ENCODE measurements at places on chromosomes 6 and 20.

- DNase-seq: peak; percentile 32
These were observed 42.8 kb upstream of the DSE start for GRCh38 chr6:116327803-116328527.

DNA sequence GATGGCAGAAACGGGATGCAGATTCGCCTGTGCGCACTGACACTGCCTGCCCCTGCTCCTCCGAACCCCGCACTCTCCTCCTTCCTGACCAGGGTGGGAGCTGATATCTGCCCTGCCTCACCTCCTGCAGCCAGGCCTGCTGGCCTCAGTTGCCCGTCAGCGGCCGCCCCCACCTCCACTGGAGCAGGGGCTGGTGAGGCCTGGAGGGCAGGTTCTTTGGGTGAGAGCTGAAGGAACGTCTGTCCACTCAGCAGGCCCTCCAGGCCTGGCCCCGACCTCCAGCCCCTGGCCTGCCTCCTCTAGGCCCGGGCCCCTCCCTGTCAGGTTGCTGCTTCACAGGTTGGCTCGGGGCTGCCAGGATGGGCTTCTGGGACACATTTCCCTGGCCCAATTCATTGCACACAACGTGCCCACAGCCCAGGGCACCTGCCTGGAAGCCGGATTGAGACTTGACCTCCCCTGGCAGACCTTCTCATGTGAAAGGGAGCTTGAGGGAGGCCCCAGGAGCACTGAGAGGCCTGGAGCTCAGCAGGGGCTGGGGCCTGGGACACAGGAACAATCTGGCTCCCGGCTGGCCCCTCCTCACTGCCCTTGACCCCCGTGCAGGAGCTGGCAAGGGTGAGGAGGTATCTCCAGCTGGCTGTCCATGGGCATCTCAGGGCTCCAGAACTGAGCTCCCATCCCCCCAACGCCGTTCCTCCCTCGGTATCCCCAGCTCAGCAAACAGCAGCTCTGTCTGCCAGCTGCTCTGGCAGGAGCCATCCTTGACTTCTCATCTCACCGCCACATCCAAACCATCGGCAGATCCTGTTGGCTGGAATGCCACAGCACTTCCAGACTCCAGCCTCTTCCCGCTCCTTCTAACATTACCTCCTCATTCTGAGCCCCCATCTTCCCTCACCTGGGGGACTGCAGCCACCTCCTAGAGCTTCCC lies 39.5 kb downstream of the SPDEF start:
- DNase-seq: no peak

GRCh38 chr6:16238963-16239797 lies 793 bp downstream of the GMPR start:
- no peak for DNase-seq

DNA sequence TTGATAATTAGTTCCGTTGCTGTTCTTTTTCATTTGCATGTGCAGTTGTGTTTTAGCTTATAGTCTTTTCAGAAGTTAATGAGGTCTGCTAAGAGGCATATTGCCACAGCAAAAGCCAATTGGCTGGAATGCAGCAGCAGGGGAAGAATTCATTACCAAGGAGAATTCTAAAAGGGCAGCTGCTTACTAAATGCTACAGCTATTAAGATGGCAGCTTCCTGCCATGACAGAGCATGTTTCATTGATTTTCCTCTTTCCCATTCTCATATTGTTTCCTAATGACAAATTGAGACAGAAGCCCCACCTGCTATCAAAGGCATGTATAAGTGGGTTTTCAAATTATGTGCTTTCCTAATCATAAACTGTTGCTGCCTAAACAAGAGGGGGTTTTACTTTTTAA lies 66.6 kb downstream of the CLVS2 start:
- DNase-seq: no peak

GRCh38 chr20:46823271-46823751 lies 71.3 kb upstream of the EYA2 start:
- DNase-seq: no peak
